Activated CD8-positive, alpha-beta memory T cell treated with anti-CD3 and anti-CD28 coated beads for 4 hours (primary cell): ENCODE measurements at places on chromosomes 11 and 22.
A peak's percentile ranks its signal among the peaks of the same experiment; 100 is the strongest.

DNA sequence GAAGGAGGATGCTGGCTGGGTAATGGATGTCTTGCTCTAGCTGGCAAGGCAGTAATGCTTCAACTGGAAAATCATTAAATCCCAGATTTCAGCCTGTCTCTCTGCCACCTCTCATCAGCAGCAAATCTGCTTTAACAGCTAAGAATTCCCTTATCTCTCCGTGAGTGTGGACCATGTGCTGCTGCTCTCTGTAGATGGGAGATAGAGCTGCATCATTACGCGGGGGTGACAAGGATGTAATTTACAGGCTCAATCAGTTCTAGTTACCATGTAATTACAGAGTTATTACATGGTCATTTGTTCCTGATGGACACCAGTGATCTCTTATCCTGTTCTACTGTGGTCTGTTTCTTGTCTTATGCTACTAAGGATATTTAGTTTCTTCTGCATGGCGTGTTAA, 665.4 kb downstream of the NTM start:
- DNase-seq: no peak

GRCh38 chr11:113497066-113497910, 22.1 kb upstream of the DRD2 start:
- DNase-seq: no peak

DNA sequence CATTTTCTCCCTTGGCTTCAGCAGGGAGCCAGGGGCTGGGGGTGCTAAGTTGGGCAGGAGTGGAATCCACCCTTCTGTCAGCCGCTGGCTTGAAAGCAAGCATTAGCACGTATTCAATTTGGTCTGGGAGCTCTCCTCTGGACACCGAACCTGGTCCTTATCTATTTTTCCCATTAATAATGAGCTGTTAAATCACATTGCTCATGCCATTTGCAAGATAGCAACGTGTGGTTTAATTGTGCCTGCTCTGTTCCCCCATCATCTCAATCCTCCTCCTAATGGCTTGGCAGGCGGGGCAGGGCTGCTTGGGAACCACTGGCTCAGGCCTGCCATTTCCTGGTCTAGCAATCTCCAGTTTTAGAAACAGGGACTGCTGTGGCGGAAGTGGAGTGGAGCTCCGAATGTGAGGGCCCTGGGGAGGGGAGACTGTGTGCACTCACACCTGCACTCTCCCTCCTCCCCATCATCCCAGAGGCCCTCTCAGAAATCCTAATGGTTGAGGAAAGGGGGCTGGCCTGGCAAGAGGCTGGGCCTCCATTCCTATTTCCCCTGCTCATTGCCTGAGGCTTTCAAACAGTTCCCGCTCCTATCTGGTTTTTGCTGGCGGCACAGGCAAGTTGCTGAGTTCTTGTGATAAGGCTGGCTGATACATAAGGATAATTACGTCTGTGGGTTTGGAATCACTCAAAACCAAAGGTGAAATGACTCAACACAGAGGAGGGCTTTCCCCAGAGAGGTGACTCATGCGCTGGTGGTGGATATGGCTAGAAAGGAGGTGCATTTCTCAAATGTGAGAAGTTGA, 201.2 kb upstream of the E2F8 start:
- DNase-seq: no peak

DNA sequence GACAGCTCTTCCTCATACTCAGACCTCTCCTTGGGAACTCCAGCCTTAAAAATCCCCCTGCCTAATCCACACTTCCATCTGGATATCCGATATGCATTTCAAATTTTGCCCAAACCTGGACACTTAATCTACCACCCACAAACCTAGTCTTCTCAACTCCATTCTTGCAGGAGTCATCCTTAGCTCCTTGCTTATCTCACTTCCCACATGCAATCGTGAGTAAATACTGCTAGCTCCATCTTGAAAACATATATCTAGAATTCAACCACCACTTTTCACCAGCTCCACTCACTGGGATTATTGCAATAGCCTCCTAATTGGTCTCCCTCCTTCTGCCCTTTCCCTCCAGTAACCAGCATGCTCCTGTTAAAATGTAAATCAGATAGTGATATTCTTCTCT, 2.6 kb upstream of the MYOD1 start:
- DNase-seq: no peak

DNA sequence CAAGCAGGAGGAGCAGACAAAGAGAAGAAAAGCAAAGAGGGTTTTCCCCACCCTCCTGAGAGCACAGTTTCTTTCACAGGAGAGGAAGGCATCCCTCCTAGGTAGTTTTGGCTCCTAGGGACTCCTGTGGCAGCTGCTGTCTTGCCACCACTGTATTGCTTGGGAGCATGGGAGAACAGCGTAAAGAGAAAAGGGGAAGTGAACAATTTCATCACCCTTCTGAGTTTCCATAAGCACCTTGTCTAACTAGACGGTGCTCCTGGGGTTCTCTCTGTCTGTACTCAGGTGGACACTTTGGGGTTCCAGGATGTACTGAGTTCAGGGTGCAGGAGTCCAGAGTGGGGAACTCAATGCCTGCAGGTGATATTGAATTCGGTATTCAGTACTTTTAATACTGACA, 1430.5 kb downstream of the TBC1D22A start:
- DNase-seq: no peak

GRCh38 chr11:111632516-111633220, 30.4 kb downstream of the SIK2 start:
- no peak for DNase-seq

GRCh38 chr11:40202589-40203270, 1256.7 kb downstream of the LRRC4C start:
- no peak for DNase-seq

DNA sequence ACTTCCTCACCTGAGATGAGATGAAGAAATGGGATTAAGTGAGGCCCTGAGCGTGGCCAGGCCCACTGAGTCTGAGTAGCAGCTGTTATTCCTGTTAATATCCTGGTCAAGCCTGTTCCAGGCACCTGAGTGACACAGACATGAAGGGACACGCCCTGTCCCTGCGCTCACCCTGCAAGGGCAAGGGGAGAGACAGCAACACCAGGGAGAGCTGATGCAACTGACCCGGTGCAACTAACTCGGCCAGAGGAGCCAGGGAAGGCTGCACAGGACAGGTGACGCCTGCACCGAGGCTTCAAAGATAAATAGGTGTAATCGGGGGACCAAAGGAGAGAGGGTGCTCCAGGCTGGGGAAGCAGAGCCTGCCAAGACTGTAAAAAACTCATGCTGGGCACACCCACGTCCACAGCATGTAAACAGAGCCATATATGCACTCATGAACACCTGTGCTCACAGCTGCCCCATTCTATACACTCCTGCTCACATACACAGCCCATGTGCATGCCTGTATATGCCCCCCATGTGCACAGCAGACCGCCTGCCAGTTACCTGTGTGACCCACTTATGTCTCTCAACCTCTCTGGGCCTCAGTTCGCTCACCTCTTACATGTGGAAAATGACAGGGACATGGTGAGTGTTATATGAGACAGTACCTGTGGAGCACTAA, 22.8 kb upstream of the GCAT start:
- no peak for DNase-seq

DNA sequence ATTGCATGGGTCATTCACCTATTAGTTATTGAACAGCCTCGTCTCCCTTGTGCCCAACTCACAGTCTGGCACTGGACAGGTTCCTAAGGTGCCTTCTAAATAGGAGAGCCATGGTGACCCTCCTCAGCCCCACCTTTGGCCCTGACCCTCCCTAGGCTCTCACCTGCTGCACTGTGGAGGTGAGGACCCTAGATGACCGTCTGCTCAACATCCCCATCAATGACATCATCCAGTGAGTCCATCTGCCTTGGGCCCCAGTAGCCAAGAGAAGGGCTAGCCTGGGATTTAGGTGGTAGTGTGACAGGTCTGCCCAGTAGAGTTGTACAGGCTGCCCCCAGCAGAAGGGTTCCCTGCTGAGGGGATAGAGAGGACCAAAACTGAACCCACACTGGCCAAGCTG, 13.6 kb downstream of the UCP2 start:
- DNase-seq: no peak

DNA sequence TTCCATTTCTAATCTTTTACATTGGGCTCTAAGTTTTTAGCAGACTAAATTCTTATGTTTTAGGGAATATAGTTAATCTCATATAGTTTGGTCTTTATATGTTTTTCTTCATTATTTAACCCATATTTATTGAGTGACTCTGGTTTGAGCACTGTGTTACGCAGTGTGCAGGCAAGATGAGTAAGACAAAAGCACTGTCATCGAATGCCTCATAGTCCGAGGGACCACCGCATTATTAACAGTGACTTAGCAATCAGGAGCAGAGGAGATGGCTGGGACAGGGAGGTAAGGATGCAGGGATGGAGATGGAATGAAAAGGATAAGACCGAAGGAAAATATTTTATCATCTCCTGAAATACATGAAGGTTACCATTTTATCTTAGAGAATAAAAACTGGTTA, 65.2 kb upstream of the CTSC start:
- no peak for DNase-seq

GRCh38 chr22:35526333-35526979, 14.2 kb upstream of the RASD2 start:
- no peak for DNase-seq

DNA sequence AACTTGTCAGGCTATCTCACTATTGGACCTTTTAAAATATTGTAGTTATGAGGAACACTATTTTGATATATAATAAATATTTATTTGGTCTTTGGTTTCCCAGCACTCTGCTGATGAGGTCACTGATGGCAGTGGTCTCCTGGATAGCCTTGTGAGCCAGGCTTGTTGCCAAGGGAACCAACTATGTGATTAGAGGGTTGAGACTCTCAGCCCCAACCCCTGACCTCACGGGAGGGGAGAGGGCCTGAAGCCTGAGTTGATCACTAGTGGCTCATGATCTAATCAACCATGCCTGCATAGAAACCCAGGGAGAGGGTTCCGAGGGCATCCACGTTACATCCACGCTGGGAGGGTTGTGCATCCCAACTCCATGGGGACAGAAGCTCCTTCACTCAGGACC, 10.8 kb downstream of the PANX1 start:
- DNase-seq: no peak

GRCh38 chr22:45960477-45961386, 16.2 kb downstream of the WNT7B start:
- no peak for DNase-seq

GRCh38 chr11:26539517-26539916, 32.5 kb downstream of the MUC15 start:
- DNase-seq: no peak

DNA sequence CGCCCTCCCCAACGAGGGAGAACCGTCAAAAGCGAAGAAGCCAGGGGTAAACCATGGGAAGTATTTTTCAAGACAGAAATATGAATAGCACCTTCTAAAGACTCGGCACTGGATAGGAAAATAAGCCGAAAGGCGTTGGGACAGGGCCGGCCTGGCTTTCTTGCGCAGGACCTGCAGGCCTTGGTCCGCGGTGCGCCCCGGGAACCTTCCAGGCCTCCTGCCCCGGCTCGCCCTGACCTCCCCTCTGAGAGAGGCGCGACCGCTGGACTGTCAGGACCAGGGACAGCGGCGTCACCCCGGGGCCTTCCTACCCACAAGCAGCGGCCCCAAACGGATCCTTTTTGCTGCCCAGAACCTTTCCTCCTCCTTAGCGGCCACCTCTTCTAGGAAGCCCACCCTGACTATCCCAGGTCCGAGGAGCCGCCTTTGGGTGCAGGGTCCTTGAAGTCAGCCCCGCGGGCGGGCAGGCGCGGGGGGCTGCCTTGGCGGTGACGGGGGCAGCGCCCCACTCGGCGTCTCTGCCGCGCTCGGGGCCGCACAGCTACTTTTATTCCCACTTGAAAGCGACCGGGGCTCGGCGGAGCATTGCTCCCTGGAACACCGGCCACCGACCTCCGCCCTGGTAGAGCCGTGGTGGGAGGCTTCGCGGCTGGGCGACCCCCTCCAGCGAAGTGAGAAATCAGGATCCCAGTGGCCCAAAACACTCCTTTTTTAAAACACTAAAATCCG, 650 bp upstream of the MAPK11 start:
- peak; percentile 29 for DNase-seq

DNA sequence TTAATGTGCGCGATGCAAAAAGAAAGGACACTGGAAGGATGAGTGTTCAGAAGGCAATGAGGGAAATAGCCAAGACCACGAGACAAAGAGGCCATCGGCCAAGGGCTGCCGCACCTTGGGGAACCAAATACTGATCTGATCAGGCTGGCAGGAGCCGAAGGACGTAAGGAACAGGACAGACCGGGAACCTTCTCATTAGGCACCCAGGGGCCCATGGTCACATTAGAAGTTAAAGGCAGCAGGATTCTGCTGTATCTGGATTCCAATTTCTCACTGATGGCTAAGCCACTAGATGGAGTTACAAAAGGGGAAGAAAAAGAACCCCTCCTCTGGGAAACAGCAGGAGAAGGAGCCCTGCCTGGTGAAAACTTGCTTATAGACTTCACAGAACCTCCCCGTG, 28.8 kb upstream of the CPT1A start:
- no peak for DNase-seq

GRCh38 chr11:62823677-62824076, 8.2 kb downstream of the STX5 start:
- no peak for DNase-seq

DNA sequence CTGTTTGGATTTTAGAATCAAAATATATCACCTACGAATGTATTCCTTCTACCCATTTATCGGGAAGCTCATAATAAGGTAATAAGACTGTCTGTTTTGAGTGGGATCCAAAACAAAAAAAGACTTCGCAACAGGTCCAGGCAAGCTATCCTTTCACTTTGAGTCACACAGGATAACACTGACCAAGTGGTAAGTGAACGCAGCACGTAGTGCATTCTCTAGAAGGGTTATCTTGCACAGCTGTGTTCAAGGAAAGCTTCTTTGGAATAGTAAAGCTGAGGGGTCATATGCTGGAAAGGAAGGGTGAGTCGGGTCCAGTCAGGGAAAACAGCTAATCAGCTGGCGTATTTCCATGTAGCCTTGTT, 22.3 kb upstream of the NRGN start:
- DNase-seq: no peak

DNA sequence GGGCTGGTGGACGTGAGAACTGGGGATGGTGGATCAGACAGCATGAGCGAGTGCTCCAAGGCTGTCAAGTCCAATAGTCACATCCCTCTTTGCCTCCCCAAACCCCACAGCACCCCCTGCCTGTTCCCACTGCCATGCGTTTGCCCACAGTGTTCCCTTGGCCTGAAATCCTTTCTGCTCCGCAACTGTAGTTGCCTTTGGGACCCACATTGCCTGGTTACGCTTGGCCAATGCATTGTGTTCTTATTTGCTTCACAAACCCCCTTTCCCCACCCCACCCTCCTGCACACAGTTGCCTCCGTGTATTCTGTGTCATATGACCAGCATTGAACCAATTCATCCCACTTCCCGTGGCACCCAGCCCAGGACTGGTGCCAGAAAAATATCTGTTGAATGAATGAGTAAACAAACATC, 2.1 kb upstream of the KIAA0930 start:
- no peak for DNase-seq

GRCh38 chr11:103624708-103625623, 411.5 kb upstream of the DDI1 start:
- DNase-seq: no peak
